ENCODE measurements at places on chromosomes 2 and 18. TPM values are rescaled to one million over a fixed set of nuclear protein-coding genes. Genes with fewer than 3 reads are reported as not detected.

DNA sequence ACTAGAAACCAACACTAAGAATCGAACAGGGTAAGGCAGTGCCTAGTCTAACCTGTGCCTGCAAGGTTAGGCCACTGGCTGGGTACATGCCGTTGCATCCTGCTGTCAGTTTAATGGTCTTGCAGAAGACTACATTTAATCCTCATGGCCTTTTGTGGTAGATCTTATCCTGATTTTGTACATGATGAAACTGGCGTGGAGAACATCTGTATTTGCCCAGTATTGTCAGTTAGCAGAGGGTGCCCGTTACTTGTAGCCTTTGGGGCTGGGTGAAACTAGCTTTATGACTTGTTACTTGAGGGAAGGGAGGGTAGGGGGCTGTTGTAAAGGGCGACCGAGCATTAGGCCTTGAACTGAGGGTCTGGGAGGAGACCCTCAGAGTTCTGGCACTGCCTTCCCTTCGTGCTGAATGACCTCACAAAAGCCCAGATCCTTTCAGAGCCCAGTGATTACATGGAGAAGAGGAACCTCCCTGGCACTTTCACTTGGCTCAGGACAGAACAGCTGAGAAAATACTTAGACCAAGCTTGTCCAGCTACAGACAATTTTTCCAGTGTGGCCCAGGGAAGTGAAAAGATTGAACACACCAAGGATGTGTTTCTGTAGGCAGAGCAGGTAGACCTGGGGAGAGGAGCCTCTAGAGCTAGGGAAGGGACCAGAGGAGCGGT, 19.5 kb downstream of the SLC20A1 start:
- H3K27ac ChIP-seq, result peak overlapping the region; percentile 53
- H3K27me3 ChIP-seq, result no peaks in the 10 kb centered on the region
- peaks cover 30% of the 10 kb centered on the region for H3K36me3 ChIP-seq
- no peak overlapping the region for H3K4me3 ChIP-seq
- H3K4me1 ChIP-seq, result peaks cover 21% of the 10 kb centered on the region

- no peak overlapping the region for H3K4me3 ChIP-seq
- H3K27me3 ChIP-seq, result peaks cover 12% of the 10 kb centered on the region
- no peaks in the 10 kb centered on the region for H3K36me3 ChIP-seq
- no peak overlapping the region for H3K27ac ChIP-seq
These were observed 5.7 kb downstream of the PPP1R1C start for GRCh38 chr2:181991171-181991885.

GRCh38 chr2:141508806-141509595, 621.8 kb downstream of the LRP1B start:
- no peak for DNase-seq
- H3K27ac ChIP-seq, result no peak overlapping the region
- H3K4me1 ChIP-seq, result no peaks in the 10 kb centered on the region
- no peaks in the 10 kb centered on the region for H3K36me3 ChIP-seq
- no peak overlapping the region for H3K4me3 ChIP-seq

DNA sequence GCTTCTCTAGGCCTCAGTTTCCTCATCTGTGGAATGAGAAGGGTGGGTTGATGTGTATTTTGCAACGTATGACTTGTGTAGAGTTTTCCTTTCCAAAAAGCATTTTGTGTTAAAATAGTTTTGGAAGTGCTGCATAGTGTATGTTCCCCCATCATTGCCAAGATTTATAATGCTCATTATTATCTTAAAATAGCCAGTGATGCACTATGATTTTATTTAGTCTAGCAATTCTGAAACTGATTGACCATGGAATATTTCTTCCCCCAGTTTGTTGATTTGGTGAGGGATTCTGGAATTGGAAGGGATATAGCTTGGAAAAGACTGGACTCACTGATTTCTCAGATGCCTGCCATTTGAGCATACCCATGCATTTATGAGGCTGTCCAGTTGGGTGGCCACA, 130.6 kb downstream of the CCDC85A start:
- H3K4me1 ChIP-seq, result no peaks in the 10 kb centered on the region
- DNase-seq, result no peak
- H3K4me3 ChIP-seq, result no peak overlapping the region
- no peak overlapping the region for H3K27ac ChIP-seq
- H3K36me3 ChIP-seq, result peaks cover 6% of the 10 kb centered on the region

GRCh38 chr2:222074674-222075073, 224.1 kb downstream of the PAX3 start:
- no peaks in the 10 kb centered on the region for H3K4me1 ChIP-seq
- H3K36me3 ChIP-seq, result no peaks in the 10 kb centered on the region
- H3K4me3 ChIP-seq, result no peak overlapping the region
- peaks cover 6% of the 10 kb centered on the region for H3K27me3 ChIP-seq

- peak overlapping the region; percentile 39 for H3K4me3 ChIP-seq
- H3K36me3 ChIP-seq, result no peaks in the 10 kb centered on the region
- H3K27me3 ChIP-seq, result peaks cover 2% of the 10 kb centered on the region
- DNase-seq, result no peak
- H3K4me1 ChIP-seq, result no peaks in the 10 kb centered on the region
These were observed 32.2 kb downstream of the RTP5 start for GRCh38 chr2:241901500-241902351.

- no peaks in the 10 kb centered on the region for H3K4me1 ChIP-seq
- no peaks in the 10 kb centered on the region for H3K27me3 ChIP-seq
- no peak overlapping the region for H3K4me3 ChIP-seq
- no peak for DNase-seq
These were observed 1096.6 kb downstream of the TSN start for GRCh38 chr2:122851972-122852531.

DNA sequence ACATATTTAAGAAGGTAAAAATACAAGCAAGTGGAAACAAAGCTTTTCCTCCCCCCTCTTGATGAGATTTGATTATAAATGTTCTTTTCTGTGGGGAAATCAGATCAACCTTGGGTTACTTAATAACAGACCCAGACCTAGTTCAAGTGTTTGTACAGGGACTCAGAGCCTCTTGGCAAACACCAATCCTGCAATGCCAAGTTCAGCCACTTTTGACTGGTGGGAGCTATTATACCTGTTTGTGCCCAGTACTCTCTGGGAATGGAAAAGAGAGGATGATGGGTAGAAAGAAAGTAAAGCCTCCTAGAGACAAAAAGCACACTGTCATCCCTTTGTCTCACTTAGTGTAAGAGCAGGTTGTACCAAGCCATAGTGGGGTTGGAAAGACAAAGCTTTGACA, 63.8 kb upstream of the EPHA4 start:
- no peak overlapping the region for H3K27ac ChIP-seq
- peaks cover 12% of the 10 kb centered on the region for H3K27me3 ChIP-seq
- peaks cover under 1% of the 10 kb centered on the region for H3K36me3 ChIP-seq
- no peak for DNase-seq

GRCh38 chr2:240056678-240057077, 3.4 kb upstream of the OR6B3 start:
- peaks cover 5% of the 10 kb centered on the region for H3K4me1 ChIP-seq
- H3K36me3 ChIP-seq, result no peaks in the 10 kb centered on the region

DNA sequence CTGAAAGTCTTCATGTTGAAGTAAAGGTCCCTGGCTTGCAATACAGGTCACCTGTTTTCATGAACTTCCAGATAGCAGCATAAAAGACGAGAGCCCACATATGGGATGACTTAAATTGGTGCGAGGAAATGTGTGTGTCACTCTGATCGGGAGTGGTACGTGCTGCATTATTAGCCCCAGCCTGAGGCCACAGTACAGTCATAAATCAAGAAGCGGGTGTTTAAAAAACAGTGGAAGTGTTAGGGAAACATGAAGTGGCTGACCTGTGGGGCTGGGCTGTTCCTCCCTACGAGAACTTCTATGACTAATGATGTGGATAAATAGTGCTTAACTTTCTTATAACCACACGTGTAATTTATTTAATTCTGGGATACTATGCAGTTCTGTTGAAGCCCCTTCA, 24.4 kb downstream of the RDH14 start:
- DNase-seq, result no peak
- H3K4me1 ChIP-seq, result no peaks in the 10 kb centered on the region
- H3K27ac ChIP-seq, result no peak overlapping the region
- H3K4me3 ChIP-seq, result no peak overlapping the region
- peaks cover 6% of the 10 kb centered on the region for H3K36me3 ChIP-seq
- peaks cover 7% of the 10 kb centered on the region for H3K27me3 ChIP-seq

- no peak overlapping the region for H3K27ac ChIP-seq
- H3K4me3 ChIP-seq, result no peak overlapping the region
- no peaks in the 10 kb centered on the region for H3K36me3 ChIP-seq
- H3K4me1 ChIP-seq, result peaks cover 3% of the 10 kb centered on the region
- no peaks in the 10 kb centered on the region for H3K27me3 ChIP-seq
These were observed 63.5 kb upstream of the TTN start for GRCh38 chr2:178870703-178871102.

GRCh38 chr2:63500398-63500797, 87.9 kb downstream of the WDPCP start:
- no peak overlapping the region for H3K4me3 ChIP-seq
- no peak for DNase-seq
- H3K27ac ChIP-seq, result no peak overlapping the region
- no peaks in the 10 kb centered on the region for H3K27me3 ChIP-seq

DNA sequence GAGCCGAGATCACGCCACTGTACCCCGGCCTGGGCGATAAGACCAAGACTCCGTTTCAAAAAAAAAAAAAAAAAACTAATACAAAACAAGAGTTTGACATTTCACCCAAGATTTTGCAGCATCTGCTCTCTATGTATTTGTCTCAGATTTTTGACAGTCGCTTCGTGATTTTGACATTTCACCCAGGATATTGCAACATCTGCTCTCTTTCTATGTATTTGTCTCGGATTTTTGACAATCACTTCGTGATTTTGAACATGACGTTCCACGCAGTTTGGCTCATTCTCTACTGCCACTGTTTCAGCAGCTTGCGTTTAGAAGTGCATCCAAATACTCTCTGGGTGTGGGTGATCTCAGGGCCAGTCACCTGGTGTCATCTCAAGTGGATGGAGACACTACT, 108.5 kb downstream of the CABLES1 start:
- DNase-seq, result no peak
- peaks cover 2% of the 10 kb centered on the region for H3K27me3 ChIP-seq
- H3K27ac ChIP-seq, result no peak overlapping the region
- H3K36me3 ChIP-seq, result no peaks in the 10 kb centered on the region
- no peak overlapping the region for H3K4me3 ChIP-seq
- H3K4me1 ChIP-seq, result peaks cover 8% of the 10 kb centered on the region

GRCh38 chr2:219570924-219571310, 422 bp downstream of the OBSL1 start:
- peaks cover 38% of the 10 kb centered on the region for H3K27me3 ChIP-seq
- no peak overlapping the region for H3K4me3 ChIP-seq
- DNase-seq, result no peak
- no peak overlapping the region for H3K27ac ChIP-seq
- H3K36me3 ChIP-seq, result no peaks in the 10 kb centered on the region
- H3K4me1 ChIP-seq, result peaks cover 4% of the 10 kb centered on the region

GRCh38 chr2:73323551-73323950, 30.2 kb upstream of the EGR4 start:
- H3K27me3 ChIP-seq, result peaks cover 31% of the 10 kb centered on the region
- DNase-seq, result no peak
- no peak overlapping the region for H3K4me3 ChIP-seq
- no peaks in the 10 kb centered on the region for H3K36me3 ChIP-seq

DNA sequence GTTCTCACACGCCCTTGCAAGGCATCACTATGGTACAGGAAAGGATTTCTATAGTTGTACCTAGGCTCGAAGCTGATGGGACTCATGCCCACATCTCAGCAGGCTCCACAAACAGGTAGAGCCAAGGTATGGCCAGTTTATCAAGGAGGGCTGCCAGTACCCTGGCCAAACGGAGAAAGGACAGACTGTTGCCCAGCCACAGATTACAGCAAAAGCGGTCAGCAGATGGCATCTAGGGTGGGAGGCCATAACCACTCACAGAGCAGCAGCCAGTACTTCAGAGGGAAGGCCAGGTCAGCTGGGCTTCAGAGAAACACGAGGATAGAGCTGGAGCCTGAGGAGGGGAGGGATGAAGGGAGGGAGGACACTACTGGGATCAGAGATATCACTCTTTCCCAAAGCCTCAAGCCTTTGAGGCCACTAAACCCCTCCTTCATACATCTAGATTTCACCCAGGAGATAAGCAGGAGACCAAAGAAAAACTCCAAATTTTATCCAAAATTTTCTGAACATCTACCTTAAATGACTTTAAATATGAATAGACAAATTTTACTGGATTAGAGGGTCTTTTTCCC, 904.2 kb upstream of the NXPH2 start:
- H3K4me3 ChIP-seq, result no peak overlapping the region
- peaks cover 6% of the 10 kb centered on the region for H3K36me3 ChIP-seq
- H3K4me1 ChIP-seq, result no peaks in the 10 kb centered on the region

DNA sequence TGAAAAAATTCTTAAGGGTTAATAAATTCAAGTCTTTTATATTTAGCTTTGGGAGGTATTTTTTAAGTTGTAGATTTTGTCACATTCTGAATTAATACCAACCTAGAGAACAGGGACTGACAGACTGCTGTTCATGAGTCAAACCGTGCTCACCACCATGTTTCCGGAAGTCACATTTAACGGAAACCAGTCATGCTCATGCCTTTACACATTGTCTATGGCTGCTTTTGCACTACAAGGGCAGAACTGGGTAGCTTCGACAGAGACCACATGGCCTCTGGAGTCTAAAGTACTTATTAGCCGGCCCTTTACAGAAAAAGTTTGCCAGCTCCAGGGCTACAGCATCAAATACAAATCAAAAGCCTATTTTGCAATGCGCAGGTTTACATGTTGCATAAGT, 33.3 kb downstream of the LONRF2 start:
- no peak overlapping the region for H3K4me3 ChIP-seq
- no peaks in the 10 kb centered on the region for H3K4me1 ChIP-seq
- no peak overlapping the region for H3K27ac ChIP-seq
- DNase-seq, result no peak
- H3K27me3 ChIP-seq, result peaks cover 11% of the 10 kb centered on the region
- H3K36me3 ChIP-seq, result no peaks in the 10 kb centered on the region

Gene SCTR
- not detected for total RNA-seq

Gene PTH2R
- not detected for total RNA-seq

Gene AQP12B
- not detected for total RNA-seq

Gene MC4R
- total RNA-seq, result not detected

Gene TANK
- total RNA-seq, result 346 TPM

Gene ERFE
- 0.20 TPM for total RNA-seq

Gene VAMP8
- 160 TPM for total RNA-seq

Gene KCMF1
- total RNA-seq, result 117 TPM

Gene HOXD8
- total RNA-seq, result not detected

Gene NDC80
- total RNA-seq, result 52.3 TPM

All from natural killer cell treated with Interleukin-12 subunit alpha and Interleukin-12 subunit beta and Interleukin-15 and Interleukin-18, amount 100 ng/mL, for 72 hours (primary cell).